ENCODE measurements at places on chromosomes 12 and 14. TPM values are rescaled to one million over a fixed set of nuclear protein-coding genes. Genes with fewer than 3 reads are reported as not detected.
A peak's percentile ranks its signal among the peaks of the same experiment; 100 is the strongest.

Gene VTI1B
- 69.8 TPM for total RNA-seq

Gene NELL2
- total RNA-seq: 398 TPM

Gene ACOT4
- not detected for total RNA-seq

Gene LALBA
- total RNA-seq: not detected

Gene LTBR
- 0.25 TPM for total RNA-seq

Gene SMIM41
- not detected for total RNA-seq

Gene RNFT2
- 26.9 TPM for total RNA-seq

GRCh38 chr14:72743626-72744025 is 150.3 kb downstream of the DPF3 start:
- no peak for DNase-seq

DNA sequence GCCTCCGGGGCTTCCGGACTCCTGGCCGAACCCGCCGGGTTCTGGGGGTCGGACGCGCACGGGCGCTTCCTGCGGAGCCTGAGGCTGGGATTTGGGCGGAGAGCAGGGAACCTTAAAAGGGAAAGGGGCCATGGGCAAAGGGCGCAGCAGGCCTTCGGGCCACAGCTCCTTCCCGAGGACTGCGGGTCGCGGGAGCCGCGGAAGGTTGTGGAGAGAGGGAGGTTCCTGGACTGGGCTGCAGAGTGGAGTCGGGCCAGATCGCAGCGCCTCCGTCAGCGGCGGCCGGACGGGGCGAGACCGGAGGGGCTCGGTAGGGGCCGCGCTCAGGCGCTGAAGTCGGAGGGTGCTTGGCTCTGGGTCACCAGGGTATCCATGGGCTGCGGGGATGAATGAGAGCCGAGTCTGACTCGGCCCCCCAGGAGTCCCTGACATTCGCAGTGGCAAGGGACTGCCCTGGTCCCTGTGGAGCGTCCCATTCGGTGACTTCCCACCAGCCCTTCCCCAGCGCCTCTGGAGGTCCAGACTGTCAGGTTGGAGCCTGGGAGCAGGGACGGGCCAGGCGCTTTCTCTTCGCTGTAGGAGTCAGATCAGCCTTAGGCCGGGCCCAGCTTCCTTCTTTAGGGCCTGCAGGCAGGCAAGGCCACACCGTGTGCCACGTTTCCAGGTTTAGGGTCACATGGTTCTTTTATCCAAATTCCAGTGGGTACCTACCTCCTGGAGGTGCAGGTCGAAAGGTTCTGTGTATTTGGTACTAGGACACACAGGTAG is 938 bp upstream of the SLC25A29 start:
- peak; percentile 62 for DNase-seq

GRCh38 chr12:94553130-94553519 is 93.5 kb upstream of the CEP83 start:
- DNase-seq: no peak

DNA sequence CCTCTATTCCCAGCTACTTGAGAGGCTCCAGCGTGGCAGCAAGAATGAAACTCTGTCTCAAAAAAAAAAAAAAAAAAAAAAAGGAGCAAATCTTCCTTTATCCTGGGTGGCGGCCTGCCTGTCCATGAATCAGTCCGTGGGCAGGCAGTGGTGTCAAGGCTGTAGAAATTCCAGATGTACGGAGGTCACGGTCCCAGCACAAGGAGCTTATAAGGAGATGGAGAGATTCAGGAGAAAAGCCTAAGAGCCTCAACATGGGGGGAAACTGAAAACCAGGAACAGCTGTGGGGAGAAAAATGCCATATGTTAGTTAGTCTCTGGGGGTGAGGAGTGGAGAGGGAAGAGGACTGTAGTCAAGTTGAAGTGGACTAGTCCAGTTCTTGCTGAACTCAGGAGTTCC is 130.5 kb upstream of the CRY1 start:
- no peak for DNase-seq

- DNase-seq: peak; percentile 42
Measured at GRCh38 chr14:106308839-106309389, 782.5 kb downstream of the TMEM121 start.

- DNase-seq: no peak
Measured at GRCh38 chr14:104657101-104657524, 32.3 kb upstream of the INF2 start.

GRCh38 chr12:132357623-132358186 is 28.3 kb upstream of the GALNT9 start:
- no peak for DNase-seq

DNA sequence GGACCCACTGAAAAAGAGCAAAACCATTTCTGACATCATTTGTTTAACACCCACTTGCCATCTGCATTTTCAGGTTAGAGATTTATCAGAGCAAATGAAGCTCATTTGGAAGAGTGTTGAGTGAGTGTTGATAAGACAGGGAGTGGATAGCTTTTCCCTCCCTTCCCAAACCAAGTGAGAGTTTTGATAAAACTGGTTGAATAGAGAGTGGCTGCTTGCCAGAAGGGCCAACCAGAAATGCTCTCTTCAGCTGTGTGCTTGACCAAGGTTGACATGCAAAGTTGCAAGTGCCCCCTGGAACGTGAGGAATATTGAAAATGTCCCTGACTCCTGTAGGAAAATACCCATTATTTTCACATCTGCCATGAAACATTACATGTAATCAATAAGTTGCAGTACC is 1487.0 kb upstream of the FLRT2 start:
- DNase-seq: no peak

- DNase-seq: no peak
Measured at GRCh38 chr14:97912217-97912616, 1115.0 kb downstream of the VRK1 start.

DNA sequence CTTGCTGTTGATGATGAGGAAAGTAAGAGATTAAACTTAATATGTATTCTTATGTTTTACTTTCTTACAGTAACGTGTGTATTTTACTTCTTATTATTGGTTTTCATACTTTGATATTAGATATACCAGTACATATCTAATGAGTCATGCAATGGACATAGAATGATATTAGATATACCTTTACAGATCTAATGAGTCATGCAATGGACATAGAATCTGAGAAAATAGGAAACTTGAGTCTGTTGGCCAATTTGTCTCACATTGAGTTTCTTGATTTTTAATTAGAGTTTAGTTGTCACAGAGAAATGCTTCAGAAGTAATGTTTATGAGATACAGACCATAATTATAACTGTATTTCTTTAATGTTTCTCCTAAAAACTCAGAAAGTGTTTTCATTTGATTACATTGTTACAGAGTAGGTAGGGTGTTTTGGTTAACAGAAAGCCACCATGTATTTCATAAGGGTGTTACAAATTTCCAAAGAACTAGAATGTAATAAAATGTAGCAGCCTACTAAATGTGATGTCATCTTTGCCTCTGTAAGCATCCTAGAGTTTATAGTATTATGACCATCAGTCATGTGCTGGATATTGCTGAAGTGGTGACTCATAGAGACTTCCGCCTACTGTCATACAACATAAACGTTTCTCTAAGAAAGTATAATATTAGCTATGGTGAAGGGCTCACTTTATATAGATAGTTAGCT is 3.0 kb downstream of the GAS2L3 start:
- no peak for DNase-seq
